Activated T-helper 2 cell treated with anti-CD3 and anti-CD28 coated beads, Interferon-gamma antibody, Interleukin-2, Interleukin-4, amounts not matched to agents 10 μg/mL and 5 μg/mL and 100 μg/mL, durations not matched to agents 14 hours and 24 hours and 36 hours (primary cell): ENCODE measurements at places on chromosomes 6 and 20. TPM values are rescaled to one million over a fixed set of nuclear protein-coding genes. Genes with fewer than 3 reads are reported as not detected.

PHACTR1 gene
- total RNA-seq, result 0.05 and 0.11 TPM in 2 replicates

TINAG gene
- not detected in 2 replicates for total RNA-seq

PMEPA1 gene
- 0.99 and 1.1 TPM in 2 replicates for total RNA-seq

GRCh38 chr6:83505356-83505755 lies 7.0 kb upstream of the PRSS35 start:
- no peaks in the 10 kb centered on the region for H3K36me3 ChIP-seq
- no peak overlapping the region for H3K27ac ChIP-seq
- peaks cover 6% of the 10 kb centered on the region for H3K27me3 ChIP-seq
- no peak for DNase-seq
- H3K4me1 ChIP-seq, result no peaks in the 10 kb centered on the region

GRCh38 chr20:49508435-49509199 lies 26.1 kb upstream of the KCNB1 start:
- no peak for DNase-seq
- H3K4me1 ChIP-seq, result peaks cover 6% of the 10 kb centered on the region
- no peak overlapping the region for H3K4me3 ChIP-seq
- peaks cover 5% of the 10 kb centered on the region for H3K36me3 ChIP-seq
